Stimulated activated CD4-positive, alpha-beta T cell treated with anti-CD3 and anti-CD28 coated beads, TNF-alpha, amount 100 ng/mL, for 24 hours (primary cell): ENCODE measurements at places on chromosomes 5 and 9.

GRCh38 chr9:98726735-98727134, 18.0 kb upstream of the GABBR2 start:
- no peak for DNase-seq

DNA sequence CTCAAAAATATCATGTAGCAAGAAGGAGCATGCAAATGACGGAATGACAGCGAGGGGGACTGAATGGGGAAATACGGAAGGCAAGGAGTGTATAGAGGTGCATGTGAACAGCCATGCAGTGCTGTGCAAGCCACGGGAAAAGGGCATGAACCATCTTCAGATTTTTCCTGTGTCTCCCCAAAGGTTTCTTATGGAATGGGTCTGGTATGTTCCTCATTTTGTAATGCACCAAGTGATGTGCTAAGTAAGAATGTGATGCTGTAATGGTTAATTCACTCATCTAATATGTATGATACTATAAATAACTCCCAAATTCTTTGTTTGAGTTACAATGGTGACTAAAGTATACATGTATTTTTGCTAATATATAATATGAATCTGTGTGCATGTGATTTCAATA, 99.0 kb upstream of the DAB2 start:
- DNase-seq: no peak

DNA sequence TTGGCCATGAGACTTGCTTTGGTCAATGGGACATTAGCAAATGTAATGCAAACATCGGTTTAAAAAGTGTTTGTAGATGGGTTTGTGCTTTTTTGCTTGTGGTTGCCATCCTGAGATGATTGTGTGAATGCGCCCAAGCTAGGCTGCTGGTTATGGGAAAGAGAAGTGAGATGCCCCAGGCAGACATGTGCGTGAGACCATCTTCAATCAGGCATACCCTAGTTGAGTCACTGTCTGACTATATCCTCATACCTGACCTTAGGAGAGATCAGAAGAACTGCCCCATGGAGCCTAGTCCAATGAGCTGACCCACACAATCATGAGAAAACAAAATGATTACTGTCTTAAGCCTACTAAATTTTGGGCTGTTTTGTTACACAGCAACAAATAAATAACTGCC, 36.8 kb upstream of the ZNF608 start:
- no peak for DNase-seq

DNA sequence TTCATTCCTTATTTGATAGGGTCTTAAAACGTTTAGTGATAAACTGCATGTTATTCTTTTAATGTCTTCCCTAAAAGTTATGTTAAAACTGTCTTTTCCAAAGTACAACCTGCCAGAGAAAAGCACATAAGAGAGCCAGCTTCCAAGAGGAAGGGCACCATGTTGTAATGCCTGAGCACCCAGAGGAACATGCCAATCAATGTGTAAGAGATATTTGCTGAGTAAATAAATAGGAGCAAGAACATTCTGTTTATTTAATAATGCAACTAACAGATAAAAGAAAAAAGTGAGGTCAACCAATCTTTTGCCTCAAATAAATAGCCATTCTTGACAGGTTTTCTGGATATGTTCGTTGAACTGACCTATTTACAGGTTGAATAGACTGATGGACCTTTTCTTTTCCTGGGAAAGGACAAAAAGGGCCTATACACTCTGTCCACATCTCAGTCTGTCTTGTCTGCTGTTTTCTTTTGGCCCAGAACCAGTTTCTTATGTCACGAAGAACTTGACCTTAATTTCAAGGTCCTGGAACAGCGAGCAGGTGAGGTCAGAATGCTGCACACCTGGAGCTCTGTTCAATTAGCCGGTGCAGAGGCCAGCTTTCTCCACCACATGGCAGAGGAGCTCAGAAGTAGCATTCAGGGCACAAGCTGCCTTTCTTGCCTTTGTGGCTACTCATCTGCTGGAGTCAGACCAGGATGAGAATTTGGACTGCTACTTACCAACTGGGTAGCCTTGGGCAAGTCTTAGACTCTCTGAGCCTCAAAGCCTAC, 77.7 kb downstream of the PLCXD3 start:
- DNase-seq: no peak

DNA sequence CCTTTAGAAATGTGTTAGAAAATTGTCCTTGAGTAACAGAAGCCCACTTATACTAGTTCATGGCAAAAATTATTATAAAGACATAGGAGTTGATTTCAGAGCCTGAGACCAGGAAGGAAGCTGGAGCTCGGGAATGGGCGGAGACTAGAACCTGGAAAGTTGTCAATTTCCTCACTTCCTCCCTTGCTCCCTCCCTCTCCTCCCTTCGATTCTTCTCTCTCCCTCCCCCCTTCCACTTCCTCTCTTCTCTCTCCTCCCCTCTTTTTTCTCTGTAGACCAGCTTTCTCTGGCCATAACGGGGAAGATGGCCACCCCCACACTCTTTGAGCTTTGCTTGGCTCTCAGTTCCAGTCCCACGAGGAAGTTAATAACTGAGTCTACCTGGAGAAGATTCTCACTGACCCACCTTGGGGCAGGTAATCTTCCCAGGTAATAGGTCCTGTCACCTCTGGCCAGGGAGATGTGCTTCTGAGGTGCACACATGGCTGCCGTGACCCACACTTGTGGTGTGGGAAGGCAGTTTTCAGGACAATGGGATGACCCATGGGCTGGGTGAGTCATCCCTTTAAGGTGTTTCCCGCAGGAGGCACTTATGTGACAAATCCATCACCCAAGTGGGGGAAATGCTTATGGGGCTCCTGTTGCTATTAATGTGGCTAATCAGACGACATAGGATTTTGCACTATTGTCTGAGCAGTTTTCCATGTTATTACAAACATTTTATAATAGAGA, 78.7 kb downstream of the HSPA4 start:
- DNase-seq: no peak

- DNase-seq: no peak
Observed at GRCh38 chr5:34517249-34517648, 138.9 kb upstream of the RAI14 start.

- no peak for DNase-seq
Observed at GRCh38 chr9:37787059-37787458, 2.2 kb upstream of the EXOSC3 start.

- no peak for DNase-seq
Observed at GRCh38 chr5:13218518-13218917, 726.0 kb downstream of the DNAH5 start.

DNA sequence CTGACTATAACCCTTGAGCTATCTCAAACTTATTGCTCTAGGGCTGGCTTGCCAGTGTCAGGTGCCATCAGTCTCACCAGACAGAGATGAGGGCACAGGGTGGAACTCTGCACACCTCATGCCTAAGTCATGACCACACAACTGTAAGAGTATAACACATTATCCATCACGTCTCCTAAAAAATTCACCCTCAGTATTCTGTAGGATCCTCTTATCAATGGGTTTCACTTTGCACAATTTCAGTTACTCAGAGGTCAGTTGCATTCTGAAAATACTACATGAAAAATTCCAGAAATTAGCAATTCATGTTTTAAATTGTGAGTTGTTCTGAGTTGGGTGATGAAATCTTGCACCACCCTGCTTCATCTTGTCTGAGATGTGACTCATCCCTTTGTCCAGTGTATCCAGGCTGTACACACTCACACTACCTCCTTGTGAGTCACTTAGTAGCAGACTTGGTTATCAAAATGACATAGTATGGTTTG, 690.9 kb upstream of the CDH18 start:
- no peak for DNase-seq

- no peak for DNase-seq
Observed at GRCh38 chr5:156879665-156880285, 29.7 kb downstream of the PPP1R2B start.

- no peak for DNase-seq
Observed at GRCh38 chr5:132424167-132424880, 54.8 kb downstream of the SLC22A5 start.

GRCh38 chr9:37010180-37010579, 23.9 kb downstream of the PAX5 start:
- DNase-seq: no peak
